SK-N-DZ (cell line): ENCODE measurements at places on chromosomes 1 and 21.

GRCh38 chr21:38766987-38767722 is 38.6 kb upstream of the ETS2 start:
- no peak for DNase-seq

DNA sequence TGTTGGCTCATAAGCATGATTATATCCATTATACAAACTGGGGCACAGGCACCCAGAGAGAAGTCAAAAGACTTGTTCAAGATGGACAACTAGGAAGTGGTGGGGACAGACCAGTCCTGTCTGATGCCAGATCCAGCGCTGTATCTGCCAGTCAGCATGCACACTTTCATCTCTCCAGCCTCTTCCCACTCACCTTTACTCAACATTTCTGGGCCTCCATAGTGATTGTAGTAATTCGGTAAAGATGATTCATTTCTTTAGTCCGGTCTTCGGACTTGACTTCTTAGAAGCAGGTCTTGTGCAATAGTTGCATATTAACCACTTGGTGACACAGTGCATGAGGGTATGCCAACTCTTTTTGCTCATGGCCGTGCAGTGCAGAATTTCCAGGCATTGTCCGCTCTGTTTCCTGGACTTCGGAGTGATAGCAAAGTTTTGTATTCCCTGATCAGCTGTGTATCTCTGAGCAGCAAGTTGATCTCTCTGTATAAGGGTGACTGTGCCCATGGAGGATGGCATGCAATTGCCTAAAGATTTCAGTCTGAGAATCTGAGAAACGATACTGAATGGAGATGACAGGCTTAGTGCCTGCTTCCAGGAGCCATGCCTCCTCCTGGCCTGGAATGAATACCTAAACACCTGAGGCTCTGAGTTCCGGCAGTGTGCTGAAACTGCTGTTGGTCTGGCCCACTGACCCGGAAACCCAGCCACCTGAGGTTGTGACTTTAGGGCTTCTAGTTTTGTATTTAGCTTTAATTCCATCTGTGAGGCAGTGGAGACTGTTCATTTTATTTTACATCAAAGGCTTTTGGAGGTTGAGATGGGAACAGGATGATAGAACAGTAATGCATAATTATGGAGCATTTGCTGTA is 39.0 kb downstream of the GALNT2 start:
- DNase-seq = no peak

DNA sequence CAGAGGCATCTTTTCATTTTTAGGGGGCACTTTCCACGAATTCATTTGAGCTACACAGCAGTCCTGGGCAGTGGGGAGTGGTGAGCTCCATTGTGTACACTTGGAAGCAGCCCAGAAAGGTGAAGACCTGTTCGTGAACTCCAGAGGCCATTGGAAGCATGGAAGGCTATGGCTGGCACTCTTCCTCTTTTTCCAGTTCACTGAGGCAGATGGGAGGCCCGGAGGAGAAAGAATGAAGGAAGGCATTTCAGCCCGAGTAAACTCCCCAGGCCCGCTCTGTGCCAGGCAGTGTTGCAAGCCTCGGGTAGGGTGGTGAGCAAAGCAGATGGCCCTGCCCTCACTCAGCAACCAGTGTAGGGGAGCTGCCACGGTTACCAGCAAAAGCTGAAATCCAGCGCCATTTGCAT is 673 bp upstream of the DHCR24 start:
- DNase-seq = no peak

DNA sequence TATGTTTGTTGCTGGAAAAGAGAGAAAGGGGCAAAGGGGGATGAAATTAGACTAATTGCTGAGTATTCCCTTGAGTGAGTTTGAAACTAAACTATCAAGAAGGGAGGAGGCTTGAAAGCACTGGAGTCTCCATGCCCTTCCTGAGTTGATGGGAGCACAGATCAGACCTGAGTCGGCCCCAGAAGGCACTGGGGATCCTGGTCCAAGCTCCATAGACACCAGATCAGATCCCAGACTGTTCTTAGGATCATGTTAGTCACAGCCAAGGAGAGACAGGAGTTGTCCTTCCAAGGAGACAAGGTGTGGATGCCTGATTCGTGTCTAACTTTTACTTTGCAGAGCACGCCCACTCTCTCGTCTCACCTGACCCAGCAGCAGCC is 152.3 kb downstream of the NR5A2 start:
- DNase-seq = no peak

- peak; percentile 50 for DNase-seq
Observed at GRCh38 chr1:85580872-85581801, 576 bp downstream of the CCN1 start.

DNA sequence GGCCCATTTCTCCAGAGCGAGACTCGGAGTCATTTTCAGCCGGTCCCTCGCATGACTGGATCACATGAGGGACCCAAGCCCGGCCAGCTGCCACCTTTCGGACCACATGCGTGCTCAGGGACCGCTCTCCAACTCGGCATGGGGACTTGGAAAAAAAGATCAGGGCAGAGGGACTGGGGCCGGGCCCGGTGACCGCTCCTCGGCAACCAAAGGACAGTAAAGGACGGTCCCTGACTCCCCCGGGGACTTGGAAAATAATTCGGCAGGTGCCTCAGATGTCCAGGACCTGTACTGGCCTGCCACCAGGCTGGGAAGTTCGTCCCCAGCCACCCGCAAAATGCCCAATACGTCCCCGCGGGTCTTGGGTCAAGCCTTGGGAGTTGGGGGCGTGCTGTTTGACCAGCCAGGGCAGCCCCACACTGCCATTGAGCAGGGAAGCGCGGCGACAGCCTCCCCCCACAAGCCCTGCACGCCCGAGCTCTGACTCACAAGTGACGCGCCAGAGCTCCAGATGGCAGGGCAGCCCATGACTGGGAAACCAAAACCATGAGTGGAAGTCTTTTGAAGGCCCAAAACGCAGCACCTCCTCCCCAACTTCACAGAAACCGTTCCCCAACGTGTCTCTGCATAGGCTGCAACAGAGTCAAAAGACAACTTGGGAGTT is 134.5 kb downstream of the LIPI start:
- no peak for DNase-seq

GRCh38 chr21:35428001-35428320 is 378.9 kb upstream of the RUNX1 start:
- no peak for DNase-seq

DNA sequence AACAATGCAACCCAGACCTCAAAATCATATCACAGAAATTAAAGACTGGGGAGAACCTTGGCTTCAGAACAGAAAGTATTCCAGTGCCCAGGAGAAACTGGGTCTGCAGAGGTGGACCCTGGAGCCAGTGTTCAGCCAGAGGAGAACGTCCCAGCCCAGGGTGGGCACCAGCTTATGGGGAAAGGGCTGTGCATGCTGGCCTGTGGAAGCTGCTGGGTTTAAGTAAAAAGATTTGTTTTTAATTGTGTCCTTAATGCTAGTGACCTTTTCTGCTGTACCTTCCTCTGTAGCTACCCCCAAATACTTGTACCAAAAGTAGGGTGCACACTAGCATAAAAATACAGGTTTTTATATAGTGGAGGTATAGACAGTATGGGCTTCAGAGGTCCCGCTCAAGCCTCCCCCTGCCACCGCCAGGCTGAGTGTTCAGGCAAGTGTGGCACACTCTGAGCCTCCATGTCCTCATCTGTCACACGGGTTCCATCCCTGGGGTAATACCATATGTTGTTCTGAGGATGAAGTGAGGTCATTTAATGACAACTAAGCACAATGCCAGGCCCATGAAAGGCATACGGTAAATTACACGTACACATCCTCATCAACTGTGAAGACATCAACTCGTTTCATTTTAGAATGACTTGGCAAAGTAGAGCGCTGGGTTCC is 47.0 kb downstream of the SLC37A1 start:
- DNase-seq = no peak

DNA sequence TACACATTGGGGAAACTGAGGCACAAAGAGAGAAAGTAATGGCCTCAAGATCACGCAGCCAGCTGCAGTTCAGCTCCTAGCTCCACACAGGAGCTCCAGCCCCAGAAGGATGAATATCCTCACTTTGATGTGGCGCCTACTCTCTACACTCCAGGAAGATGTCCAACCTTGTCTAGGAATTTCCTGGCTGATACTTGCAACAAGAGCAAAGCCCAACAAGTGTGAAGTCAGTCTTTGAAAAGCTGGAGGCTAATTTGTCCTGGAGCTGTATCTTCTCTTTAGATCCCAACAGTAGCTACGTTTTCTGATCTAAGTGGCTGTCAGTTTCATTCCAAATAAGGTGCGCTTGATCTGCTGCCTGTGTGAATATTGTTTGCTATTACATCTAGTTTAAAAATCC is 344.9 kb downstream of the PTPRU start:
- DNase-seq = no peak

DNA sequence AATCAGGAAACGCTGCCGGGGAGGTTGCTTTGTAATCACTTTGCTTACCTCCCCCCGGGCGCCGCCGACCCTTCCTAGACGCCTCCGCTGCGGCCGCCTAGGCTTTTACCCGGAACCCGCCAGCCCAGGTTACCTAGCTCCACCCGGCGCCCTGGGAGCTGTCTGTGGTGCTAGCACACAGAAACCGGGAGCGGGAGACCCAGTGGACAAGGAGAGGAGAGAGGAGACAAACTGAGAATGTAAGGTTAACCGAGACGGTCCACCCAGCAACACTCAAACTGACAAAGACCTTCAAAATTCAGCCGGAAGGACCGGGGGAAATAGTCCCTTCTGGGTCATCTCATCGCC is 9.8 kb downstream of the BARHL2 start:
- no peak for DNase-seq

- no peak for DNase-seq
Observed at GRCh38 chr1:3261007-3261968, 192.3 kb downstream of the PRDM16 start.

GRCh38 chr1:154767315-154768240 is 102.5 kb downstream of the KCNN3 start:
- DNase-seq = no peak

DNA sequence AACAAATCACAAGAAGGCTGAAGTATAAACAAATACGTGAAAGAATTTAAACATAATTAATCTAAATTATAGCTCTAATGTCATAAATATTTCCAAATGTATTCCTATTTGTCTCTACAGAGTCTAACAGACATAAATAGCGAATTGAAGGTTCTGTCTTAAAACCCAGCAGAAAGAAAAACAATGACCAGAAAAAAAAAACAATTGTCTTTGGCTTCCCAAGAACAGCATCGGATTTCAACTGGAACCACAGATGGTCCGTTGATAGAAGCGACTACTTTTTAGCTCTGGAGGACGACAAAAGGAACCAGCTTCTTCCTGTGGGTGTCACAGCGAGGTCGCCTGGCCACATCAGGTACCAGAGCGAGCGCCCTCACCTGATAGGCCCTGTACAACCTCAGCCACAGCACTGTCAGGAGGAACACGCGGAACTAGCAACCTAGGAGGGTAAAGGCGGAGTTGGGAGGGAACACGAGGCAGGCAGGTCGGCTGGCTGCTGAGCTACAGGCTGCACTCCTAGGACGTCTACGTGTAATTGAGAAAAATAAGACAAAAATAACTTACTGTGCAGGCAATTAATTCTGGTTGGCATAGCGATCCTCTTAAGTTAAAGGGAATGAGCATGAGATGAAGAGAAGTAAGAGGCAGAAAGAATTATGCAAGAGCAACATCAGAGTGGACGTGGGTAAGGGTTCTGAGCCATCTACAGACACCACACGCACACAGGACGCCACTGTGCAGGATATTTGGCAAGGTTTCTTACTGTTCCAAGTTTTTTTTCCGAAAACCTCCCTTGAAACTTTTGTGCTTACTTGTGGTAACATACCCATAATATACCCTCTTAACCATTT is 16.7 kb upstream of the PRDM15 start:
- no peak for DNase-seq

- peak; percentile 53 for DNase-seq
Observed at GRCh38 chr1:204989266-204990058, 53.5 kb upstream of the CNTN2 start.

DNA sequence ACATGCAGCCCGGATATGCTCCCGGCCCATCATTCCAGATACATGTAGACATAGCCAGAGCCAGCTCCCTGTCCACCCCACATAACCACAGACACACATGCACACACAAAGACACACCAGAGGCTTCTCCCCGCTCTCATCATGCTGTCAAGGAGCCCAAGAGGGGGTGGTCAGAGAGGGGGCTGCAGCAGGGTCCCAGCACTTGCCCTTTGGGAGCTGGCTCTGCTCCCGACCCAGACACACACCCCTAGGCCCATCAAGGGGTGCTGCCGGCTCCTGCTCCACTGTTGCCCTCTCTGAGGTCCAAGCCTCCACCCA is 2.6 kb downstream of the PTAFR start:
- no peak for DNase-seq

- no peak for DNase-seq
Observed at GRCh38 chr1:2885001-2885400, 83.5 kb upstream of the TTC34 start.

DNA sequence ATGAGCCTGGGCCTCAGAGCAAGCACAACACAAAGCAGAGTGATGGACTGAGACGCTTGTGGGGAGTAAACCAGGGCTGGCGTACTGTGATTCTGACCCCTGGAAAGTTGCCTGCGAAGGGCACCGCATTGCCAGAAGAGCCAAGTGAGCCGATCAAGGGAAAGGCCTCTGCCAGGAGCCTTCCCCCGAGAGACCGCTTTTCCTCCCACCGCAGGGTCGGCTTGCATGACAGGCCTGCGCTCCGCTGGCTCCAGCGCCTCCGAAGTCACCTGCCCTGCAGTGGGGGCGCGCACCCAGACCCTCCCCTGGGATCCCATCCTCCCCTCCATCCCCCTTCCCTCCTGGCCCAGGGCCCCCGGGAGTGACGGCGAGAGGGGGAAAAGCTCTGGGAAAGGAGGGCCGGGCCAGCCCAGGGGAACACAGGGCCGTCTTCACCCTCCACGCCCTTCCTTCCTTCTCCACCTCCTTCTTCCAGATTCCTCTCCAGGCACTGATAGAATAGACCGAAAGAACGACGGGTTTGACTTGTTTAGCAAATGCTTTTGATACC is 165.0 kb downstream of the TRIM33 start:
- DNase-seq = no peak

DNA sequence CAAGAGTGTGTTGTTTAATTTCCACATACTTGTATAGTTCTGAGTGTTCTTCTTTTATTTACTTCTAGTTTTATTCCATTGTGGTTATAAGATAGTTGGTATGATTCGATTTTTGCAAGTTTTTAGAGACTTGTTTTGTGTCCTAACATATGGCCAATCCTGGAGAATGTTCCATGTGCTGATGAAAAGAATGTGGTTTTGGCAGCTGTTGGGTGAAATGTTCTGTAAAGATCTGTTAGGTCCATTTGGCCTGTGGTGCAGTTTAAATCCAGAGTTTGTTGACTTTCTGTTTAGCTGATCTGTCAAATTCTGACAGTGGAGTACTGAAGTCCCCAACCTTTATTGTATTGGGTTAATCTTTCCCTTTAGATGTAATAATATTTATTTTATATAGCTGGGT is 19.5 kb upstream of the TIPRL start:
- no peak for DNase-seq

- DNase-seq = no peak
Observed at GRCh38 chr1:92441316-92441696, 45.4 kb downstream of the GFI1 start.

- DNase-seq = no peak
Observed at GRCh38 chr1:34425785-34426184, 249.1 kb downstream of the C1orf94 start.
